ENCODE measurements at places on chromosomes 2 and 18.

DNA sequence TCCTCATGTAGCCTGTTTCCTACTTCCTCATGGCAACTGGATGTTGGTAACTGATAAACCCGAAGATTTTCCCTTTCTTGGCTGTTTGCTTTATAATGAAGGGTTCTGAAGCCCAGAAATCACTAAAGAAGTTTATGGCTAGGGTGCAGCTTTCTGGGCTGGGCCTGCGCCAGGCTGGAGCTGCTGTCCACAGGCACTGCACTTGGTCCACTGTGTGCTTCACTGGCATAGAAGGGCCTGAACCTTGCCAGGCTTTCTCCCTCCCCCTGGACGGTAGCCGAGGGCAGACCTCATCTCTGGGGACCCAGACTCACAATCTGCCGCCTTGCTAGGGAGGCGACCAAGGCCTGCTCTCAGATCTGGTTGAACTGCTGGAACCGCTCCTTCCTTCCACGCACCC lies 133.3 kb upstream of the SPRED2 start:
- no peak for DNase-seq

DNA sequence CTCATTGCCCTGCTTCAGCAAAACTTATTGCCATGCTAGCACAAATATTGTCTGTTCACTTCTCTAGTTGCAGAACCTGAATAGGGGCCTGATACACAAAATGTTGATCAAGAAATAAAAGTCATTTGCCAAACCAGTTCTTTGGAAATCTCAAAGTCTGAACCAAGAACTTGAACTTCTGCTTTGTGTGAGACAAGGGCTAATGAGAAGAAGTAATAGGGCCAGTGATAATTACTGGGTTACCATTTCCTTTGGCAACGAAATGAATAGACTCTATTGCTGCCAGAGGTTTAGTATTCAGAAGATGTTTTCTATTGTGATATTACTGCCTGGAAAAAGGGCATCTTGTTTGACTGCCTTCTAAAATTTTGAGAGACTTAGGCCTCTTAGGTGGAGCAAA lies 35.0 kb downstream of the TMEFF2 start:
- DNase-seq, result no peak

GRCh38 chr2:8267048-8267447 lies 414.8 kb upstream of the ID2 start:
- DNase-seq, result no peak

- no peak for DNase-seq
Observed at GRCh38 chr2:44778671-44779476, 162.6 kb upstream of the SIX3 start.

GRCh38 chr2:27991146-27991545 lies 100.6 kb downstream of the BABAM2 start:
- no peak for DNase-seq

- DNase-seq, result no peak
Observed at GRCh38 chr2:158529379-158530259, 72.9 kb downstream of the PKP4 start.

GRCh38 chr2:119549241-119549640 lies 5.0 kb downstream of the CFAP221 start:
- no peak for DNase-seq

- no peak for DNase-seq
Observed at GRCh38 chr2:23589739-23590138, 204.8 kb downstream of the KLHL29 start.

DNA sequence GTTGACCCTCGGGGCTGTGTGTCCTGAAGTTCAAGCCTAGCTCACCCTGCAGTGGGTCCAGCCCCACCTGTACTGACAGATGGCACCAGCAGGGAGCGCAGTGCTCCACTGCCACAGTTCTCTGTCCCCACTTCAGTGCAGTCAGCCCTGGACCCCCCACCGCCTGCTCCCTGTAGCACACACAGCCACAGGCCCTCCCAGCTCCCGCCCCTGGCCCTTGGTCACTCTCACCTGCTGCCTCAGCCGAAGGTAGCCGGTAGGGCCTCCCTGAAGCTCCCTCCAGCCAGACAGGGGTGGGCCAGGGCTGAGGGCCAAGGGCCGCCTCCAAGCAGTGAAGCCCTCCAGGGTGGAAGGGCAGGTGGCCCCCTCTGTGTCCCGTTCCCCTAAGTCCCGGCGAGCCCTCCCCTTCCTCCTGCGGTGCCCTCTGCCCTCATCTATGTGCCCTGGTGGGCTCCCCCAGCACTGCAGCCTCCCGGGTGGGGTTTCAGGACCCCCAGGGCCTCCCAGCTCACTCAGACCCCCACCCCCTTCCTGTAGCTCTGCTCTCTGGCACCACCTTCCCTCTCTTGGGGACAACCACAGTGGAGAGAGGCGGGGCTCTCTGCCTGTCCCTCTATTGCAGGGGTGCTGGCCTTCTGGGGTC lies 10.8 kb upstream of the ALPP start:
- DNase-seq, result no peak

DNA sequence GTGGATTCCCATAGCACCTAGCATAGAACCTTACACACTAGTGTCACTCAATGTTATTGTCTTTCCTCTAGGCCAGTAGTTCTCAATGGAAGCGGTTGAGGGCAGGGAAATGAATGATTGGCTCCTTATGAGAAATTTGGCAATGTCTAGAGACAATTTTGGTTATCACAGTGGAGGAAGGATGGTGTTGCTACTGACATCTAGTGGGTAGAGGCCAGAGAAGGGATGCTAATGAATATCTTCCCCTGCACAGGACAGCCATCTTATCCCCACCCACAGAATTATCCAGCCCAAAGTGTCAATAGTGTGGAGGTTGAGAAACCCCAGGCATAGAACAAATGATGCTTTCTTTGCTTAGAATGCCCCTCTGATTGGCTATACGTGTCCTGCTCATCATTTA lies 15.8 kb downstream of the C18orf63 start:
- DNase-seq, result no peak

DNA sequence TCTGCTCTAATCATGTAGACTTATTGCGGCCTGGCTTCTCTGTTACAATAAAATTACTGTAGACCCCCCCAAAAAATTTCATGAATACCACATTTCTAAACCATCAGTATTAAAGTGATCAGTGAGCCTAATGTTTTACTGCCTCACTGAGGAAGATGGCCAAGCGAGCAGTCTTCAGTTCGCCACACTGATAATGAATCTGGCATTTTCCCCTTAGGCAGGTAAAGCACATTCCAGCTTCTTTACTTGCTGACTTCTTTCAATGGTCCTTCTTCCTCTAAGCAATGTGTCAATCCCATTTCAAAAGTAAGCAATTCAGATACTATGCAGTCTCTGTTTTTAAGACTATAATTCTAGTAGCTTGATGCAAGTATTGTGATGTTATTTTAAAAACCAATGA lies 137.6 kb downstream of the LAMA1 start:
- DNase-seq, result no peak

DNA sequence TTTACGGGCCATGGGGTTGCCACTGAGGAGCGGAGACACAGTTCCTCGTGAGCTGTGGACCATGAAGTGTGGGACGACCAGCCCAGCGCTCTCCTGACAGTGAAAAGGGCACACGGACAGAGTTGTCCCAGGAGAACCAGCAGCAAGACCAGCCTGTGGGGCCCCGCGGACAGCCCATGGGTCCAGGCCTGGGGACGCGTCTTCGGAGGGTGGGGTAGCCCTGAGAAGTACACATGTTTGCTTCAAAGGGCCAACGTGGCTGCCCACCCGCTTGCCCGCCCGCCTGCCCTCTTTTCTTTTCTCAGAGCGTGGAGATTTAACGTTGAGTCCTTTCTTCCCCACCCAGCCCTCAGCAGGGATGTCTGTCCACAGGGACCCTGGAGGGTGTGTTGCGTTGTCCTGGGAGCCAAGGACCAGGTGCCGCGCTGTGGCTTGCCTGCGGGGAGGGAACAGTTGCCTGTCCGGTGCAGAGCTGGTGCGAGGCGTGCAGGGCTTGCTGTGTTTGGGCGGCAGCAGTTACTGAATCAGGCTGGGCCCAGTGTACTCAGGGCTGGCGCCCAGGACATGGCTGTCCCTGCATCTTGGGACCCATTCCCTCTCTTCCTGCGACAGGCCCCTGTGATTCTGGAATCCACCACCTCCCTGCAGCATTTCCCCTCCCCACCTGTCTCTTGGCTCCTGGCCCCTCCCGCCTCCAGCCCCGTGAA lies 120.1 kb upstream of the HDAC4 start:
- DNase-seq, result no peak

DNA sequence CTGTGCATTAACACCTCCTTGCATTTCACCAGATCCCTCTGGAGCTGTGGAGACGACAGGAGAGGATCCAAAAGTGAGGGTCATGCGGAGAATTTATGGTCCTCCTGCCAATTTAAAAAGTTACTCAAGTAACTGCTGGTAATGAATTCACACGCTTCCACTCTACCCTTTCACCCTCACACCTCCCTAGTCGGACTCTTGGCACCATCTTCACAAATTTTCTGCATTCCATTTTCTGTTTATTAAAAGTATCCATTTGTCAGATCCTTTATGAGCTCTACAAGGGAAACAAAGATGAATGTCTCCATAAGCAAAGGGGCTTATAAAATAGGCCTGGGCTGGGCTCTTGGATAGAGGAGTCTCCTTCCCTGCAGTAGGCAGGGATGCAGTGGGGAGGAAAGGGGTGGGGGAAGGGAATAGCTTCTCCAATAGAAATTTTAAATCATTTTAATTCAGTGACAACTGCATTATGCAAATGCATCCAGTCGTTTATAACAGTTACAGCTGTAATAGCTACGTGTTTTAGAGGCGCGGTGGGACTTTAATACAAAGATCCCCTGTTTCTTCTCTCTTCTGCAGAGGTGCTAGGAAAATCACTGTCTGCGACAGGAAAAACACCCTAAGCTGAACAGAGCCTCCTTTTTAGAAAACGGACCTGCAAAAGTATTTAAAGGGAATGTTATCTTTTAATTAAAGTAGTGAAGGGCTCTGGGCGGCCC lies 132.2 kb downstream of the EPHA4 start:
- no peak for DNase-seq

- no peak for DNase-seq
Observed at GRCh38 chr2:18771212-18771611, 181.8 kb upstream of the NT5C1B start.

DNA sequence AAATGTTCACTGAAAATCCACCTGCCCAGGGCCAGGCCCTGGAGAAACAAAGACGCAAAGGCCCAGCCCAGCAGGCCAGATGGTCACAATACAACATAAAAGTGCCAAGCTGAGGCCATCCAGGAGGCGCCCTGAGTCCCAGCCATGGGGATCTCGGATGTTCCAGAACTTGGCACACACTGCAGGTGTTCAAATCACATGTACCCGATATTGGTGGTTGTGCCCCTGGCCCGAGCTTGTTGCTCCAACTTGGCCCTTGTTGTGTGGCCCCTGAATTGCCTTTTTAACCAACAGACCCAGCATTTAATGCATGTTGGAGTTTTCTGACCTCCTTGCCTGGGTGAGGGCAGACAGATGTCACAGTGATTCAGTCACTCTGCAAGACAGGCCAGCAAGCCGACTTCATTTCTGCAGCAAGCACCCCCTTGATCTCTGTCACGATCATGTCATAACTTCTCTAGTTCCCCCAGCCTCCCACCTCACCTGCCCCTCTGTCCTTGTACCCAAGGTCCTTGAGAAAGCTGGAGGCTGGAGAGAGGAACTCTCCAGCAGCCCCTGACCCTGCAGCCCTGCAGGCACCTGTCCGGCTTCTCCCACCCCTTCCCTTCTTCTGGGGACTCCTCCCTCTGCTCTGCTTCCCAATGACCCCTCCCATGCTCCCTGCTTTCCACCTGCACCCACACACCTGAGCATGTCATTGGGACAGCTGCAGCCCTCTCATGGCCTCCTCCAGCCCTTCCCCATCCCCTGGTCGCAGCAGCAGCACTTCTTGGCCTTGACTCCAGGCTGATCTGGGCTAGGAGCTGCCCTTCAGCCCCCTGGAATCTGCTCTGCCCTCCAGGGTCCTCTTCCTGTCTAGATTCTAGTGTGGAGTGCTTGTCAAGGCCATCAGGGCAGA lies 9.1 kb downstream of the NGEF start:
- peak; percentile 65 for DNase-seq

DNA sequence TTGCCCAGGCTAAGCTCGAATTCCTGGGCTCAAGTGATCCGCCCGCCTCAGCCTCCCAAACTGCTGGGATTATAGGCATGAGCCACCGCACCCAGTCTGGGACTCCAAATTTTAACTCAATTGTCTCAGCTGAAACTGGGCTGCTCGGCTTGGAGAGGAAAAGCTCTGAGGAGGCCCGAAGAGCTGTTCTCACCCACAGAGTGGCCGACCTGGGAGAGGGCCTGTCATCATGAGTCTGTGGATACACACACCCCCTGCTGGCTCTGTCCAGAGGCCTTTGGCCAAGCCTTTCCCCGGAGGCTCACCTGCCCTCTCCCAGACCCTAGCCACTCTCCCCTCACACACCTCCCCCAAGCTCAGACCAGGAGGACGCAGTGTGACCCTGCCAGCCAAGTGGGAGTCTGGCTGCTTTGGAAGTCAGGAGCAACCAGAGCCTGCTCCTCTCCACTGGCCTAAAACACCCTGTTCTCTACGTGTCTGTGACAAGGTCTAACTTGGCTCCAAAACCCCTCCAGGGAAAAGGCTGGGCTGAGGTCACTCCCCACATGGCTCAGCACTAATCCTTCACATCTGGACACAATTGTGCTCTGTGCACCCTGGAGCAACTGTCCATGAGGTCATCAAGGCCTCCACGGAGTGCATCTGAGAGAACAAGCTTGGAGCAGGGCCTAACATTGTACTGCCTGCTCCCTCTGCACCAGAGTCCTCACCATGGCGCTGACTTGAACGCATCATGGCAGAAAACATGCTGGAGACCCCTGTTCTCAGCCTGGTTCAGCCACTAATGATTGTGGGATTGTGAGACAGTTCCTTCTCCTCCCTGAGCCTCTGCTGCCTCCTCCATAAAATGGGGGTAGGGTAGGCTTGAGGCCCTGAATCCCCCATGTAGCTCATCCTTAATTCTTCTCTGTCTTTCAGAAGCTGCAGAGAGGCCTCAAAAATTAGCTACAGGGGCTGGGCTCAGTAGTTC lies 49.9 kb upstream of the RAB6C start:
- DNase-seq, result no peak

DNA sequence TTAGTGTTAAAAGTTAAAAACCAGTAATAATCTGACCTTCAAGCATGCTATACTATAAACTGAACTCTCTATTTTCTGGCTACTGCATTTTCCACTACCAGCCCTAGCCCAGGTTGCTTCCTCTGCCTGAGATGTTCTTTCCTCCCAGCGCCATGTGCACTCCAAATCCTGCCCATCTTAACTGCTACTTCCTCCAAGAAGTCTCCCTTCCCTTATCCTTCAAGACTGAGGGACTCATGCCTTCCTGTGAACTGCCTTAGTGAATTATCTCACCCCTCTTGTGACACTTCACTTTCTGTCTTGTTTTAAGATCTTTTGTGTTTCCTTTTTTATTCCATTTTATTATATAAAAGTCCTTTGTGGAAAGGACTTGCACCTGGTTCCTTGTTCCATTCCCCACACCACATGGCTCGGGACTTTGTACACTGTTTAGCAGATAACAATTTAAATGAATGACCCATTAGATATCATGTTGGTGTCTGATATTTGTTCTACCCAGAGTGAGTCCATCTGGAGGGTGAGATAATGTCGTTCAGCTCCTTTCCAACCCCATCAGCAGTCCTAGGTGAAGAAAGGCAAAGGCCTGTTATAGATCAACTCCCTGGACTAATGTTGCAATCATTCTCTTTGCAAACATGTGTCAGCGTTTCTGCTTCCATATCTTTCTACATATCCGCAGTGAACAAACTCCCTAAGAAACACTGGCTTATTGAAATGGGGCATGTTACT lies 20.9 kb upstream of the AGFG1 start:
- DNase-seq, result no peak

Data from suprapubic skin (tissue), 4 donors.